ENCODE measurements at places on chromosomes 2 and 18.

DNA sequence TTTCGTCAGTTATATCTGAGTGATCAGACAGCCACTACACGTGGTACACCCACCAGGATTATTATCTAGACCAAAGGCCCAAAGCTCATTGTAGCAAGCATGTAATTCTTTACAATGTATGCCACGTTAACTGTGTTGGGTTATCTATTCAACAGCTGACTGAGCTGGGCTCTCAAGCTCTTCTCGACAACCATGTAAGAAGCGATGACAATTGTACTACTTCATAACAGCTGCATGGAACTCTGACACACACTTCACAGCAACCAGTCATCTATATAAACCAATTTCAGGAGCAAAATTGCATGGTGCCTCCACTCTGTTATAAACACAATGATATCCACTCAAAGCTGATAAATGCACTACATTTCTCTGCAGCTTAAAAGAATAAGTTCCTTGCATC is 701.8 kb downstream of the NR4A2 start:
- no peak for DNase-seq

- DNase-seq, result no peak
Observed at GRCh38 chr2:36659872-36660312, 36.6 kb upstream of the VIT start.

GRCh38 chr18:23141104-23141999 is 6.1 kb downstream of the CABLES1 start:
- no peak for DNase-seq

- DNase-seq, result no peak
Observed at GRCh38 chr2:212173756-212174510, 364.7 kb downstream of the ERBB4 start.

All from SIG-M5 (cell line).